ENCODE measurements at places on chromosomes 6 and 20.
A peak's percentile ranks its signal among the peaks of the same experiment; 100 is the strongest.

DNA sequence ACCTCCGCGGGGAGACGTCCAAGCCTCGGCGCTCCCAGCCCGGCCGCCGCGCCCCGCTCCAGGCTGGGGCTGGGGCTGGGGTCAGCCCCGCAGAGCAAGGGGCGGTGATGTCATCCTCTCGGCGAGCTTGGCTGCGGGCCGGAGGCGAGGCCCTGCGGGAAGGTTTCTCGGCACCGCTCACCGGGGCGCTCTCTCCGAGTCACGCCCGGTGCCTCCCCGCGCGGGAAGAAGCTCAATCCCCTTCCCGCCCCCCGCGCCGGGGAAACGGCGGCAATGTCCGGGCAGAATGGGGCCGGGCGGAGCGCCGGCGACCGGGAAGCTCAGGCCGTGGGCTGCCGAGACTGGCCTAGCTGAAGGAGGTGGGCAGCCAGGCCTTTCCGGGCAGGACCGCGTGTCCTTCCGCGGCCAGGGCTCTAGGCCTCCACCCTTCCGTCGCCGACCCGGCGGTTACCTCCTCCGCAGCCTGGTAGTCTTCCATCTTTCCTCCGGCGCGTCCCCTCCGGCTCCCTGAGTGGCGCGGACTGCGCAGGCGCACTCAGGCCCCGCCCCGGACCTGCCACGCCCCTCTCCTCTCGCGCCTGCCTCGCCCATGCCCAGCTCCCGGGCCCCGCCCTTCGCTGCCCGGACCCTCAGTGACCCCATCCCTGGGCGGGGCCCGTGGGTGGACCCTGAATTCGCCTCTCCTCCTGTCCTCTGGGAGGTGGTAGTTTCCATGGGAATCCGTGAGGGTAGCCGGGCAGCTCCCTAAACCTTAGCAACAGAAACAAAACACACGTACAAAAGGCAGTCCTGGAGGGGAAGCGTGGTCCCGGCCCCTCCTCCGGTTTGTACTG, at the start of gene DYNLT1:
Gene DYNLT1, minus strand, starts transcription at position 513 of the 833 bp plus-strand sequence. Its CDS starts 35 bp downstream, at position 478.
- DNase-seq, result peak; percentile 78

GRCh38 chr6:33624856-33625255, 3.7 kb downstream of the ITPR3 start:
- DNase-seq, result no peak

GRCh38 chr20:17189976-17190695, 36.7 kb upstream of the PCSK2 start:
- DNase-seq, result no peak

DNA sequence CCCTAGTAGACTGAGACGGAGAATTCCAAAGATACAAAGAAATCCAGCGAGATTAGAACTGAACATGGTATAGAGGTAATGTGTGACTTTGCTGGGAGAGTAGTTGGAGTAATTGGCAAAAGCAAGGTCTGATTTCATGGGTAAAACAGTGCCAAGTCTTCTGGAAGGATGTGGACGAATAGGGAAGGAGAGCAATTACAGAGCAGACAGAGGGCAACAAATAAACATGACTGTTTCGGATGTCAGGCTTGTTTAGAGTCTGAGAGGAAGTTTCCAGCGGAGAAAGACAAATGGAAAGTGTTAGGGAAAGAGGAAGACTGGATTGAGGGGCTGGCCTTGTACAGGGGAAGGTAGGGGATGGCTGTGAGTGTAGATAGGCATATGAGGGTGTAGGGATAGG, 282.2 kb upstream of the PRND start:
- DNase-seq, result no peak

GRCh38 chr6:1363729-1364572, 25.4 kb upstream of the FOXF2 start:
- DNase-seq, result peak; percentile 61

- DNase-seq, result no peak
Measured at GRCh38 chr6:127439718-127440117, 19.5 kb downstream of the KIAA0408 start.

GRCh38 chr6:4904461-4905025, 99.3 kb downstream of the RPP40 start:
- no peak for DNase-seq

GRCh38 chr6:1654054-1654453, 44.3 kb downstream of the FOXC1 start:
- DNase-seq, result no peak

DNA sequence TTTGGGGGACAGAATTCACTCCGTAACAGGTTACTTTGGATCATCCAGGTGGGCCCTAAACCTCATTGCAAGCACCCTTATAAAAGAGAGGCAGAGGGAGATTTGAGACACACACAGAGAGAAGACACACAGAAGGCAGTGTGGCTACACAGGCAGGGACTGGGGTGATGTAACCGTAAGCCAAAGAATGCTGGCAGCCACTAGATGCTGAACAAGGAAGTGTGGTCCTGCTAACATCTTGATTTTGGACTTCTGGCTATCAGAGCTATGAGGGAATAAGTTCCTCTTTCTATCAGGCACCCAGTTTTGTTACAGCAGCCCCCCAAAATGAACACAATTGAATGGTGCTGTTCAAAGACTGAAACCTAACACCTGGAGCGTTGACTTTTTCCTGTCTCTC, 191.3 kb upstream of the MYLIP start:
- no peak for DNase-seq

GRCh38 chr6:32188381-32189068, 1.5 kb downstream of the PBX2 start:
- no peak for DNase-seq

DNA sequence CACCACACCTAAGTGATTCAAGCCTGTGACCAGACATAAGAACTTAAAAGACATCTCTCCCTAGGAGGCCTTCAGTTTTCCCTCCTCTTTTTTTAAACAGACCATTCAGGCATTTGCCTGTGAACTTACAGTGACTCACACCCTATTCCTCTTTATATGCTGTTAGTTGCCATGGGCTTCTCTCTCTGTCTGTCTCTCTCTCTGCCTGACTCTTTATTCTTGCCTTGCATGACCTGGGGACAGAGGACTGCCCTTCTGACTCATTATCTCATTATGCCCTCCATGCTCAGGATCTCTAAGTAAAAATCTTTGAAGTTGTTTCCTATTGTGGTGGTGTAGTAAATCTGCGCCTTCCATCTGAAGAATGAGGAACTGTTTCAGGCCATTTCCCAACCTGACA, 442.2 kb upstream of the MAN1A1 start:
- DNase-seq, result no peak

GRCh38 chr6:305371-306206, 13.3 kb downstream of the DUSP22 start:
- DNase-seq, result no peak

- no peak for DNase-seq
Measured at GRCh38 chr6:134058622-134059366, 6.4 kb upstream of the SLC2A12 start.

DNA sequence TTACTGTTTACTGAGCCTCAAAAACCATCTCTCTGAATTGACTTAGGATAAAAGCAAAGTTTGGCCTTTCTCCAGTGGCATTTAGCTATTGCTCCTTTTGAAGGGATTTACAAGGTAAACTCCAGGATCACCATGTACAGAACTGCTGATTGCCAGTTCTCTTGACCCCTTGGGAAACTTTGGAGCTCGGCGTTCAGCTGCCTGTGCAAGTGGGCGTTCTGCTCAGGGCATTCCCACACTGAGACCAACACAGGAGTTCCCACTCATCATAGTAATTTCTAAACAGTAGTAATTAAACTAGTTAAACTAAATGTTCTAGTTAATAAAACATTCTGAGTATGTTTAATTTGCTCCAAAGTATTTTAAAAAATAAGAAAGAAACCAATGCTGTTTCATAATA, 14.9 kb downstream of the KCNQ5 start:
- DNase-seq, result no peak

- DNase-seq, result no peak
Measured at GRCh38 chr6:42230345-42231321, 13.0 kb upstream of the MRPS10 start.

GRCh38 chr20:48069596-48069995, 284.3 kb upstream of the SULF2 start:
- no peak for DNase-seq

DNA sequence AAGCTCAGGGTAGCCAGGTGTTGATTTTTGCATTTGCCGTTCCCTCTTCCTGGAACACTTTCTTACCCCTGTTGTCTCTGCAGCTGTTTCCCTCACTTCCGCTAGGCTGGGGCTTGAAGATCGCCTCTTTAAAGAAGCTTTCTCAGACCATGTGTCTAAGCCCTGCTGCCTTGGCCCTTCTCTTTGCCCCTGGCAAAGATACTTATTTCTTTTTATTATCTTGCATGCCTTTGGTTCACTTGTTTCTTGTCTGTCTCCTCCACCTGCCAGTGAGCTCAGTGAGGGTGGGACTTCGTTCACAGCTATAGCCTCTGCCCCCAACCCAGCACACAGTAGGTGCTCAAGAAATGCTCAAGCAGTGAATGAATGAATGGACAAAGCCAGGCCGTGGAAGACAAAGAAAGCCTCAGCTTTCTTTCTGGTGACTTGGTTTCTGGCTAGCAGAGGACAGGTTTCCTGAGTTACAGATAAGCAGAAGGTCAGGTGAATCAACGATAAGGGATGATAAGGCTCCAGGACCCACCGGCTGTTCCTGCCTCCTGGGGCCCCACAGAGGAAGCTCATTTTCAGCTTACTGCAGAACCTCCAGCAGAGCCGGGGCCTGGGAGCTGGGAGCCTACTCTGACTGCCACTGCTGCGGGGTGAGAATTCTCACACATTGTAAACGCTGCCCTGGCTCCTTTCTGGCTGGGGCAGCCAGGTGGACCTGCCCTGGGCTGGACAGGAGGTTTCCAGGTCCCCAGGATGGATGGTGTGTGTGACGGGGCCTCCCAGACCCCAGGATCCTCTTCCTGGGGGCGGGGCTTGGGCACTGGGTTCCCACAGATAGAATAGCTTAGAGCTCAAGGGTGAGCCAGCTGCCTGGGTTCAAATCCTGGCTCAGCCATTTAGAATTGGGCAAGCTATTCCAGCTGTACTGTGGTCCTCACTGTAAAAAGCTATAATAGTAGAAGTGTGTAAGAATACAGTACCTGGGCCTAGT, 29.8 kb downstream of the SNAI1 start:
- no peak for DNase-seq

DNA sequence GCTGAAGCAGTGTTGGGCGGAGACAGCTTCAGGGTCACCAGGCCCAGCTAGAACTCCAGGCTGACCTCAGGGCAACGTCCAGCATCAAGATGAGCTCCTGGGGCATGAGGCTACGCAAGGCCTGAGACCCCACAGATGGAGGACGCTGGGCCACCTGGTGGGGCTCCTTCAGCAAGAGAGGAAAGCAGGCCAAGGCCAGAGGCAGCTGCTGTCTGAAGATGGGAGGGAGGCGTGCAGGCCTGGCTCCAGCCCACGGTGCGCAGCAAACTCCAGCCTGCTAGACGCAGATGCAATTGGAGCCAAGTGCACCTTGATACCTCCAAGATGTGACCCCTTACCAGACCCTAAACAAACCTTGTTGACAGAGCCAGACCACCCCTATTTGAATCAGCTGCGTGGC, 220.9 kb upstream of the RREB1 start:
- no peak for DNase-seq

DNA sequence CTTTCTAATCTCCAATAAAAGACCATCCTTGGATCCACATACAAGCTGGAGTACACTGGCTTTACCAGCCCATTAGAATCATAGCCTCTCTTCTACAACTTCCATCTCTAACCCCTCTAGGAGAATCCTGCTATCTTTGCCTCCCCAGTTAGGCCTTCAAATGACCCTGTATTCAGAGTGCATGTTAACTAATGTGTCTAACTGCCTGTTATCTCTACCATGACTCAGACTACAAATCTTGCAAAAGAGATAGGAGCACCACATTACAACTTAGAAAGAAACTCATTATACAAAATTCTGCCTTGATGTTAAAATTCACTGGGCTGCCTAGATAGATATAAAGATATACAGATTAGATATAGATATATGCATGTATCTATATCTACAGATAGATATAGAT, 28.2 kb downstream of the GPR63 start:
- DNase-seq, result no peak

DNA sequence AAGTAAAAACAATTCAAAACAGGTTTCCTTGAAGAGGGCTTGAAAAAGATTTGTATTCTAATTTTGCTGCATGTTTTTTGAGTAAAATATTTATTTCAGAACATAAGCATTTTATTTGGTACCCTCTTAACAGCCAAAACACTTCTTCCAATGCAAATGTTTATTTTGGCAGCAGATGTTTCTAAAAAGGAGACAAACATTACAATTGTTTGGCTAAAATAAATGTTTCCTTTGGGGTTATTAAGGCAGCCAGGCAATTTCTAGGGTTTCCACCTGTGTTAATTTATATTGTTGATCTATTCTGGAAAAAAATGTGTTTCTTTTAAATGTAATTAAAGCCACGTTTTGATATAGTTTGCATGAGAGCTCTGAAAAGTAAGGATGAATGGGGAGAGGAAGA, 56.6 kb downstream of the ARID1B start:
- no peak for DNase-seq

GRCh38 chr20:36959242-36959641, 7.7 kb upstream of the SAMHD1 start:
- no peak for DNase-seq

DNA sequence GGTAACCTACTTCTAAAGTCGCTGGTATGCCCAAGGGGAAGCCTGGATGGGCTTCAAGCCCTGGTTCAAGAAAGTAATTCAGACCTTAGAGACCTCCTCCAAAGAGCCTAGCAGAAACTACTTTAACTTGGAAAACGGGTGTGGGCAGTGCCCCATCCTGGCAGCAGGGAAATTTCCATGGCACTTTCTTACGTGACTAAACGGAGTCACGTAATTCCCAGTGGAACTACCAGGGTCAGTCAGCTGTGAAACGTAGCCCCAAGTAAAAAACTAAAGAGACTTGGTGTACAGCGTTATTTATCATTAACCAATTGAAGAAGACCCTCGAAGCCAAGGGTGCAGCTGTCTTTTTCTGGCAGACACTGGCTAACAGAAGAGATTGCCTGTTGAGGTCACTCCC, 114.0 kb downstream of the RCAN2 start:
- DNase-seq, result no peak

GRCh38 chr6:73639040-73639439, 14.8 kb downstream of the SLC17A5 start:
- DNase-seq, result no peak

DNA sequence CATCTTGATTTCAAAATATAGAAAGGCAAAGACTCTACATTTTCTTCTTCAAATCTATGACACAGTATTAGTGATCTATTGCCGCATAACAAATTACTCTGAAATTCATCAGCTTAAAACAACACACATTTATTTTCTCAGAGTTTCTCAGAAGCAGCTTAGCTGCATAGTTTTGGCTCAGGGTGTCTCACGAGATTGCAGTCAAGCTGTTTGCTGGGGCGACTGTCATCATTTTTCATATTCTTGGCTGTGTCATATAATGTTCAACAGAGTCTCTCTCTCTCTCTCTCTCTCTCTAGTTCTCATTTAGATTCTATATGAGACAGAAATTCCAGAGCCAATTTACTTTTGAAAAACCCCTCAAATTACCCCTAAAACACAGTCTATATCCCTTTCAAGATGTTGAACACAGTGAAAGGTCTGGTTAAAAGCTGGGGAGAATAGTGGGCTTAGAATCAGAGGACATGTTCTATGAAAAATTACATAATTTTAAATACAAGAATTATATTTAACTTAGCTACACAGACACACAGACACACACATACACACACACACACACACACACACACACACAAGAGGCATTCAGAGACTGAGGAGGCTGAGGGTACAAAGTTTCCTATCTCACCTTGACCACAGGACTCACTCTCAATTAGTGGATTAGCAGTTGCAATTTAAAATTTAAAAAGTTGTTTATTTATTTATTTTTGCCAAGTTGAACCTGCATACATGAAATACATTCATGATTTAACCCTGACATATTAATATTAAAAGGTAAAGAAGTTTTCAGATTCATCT, 86.7 kb downstream of the MKKS start:
- no peak for DNase-seq

GRCh38 chr6:93420163-93420795, 920 bp upstream of the EPHA7 start:
- no peak for DNase-seq

All from AG09319 (cell line).